ENCODE measurements at places on chromosomes 13 and 19. TPM values are rescaled to one million over a fixed set of nuclear protein-coding genes. Genes with fewer than 3 reads are reported as not detected.

Gene SLC10A2
- not detected for total RNA-seq

Gene AMER2
- not detected for total RNA-seq

Gene WIZ
- total RNA-seq: 31.6 TPM

Gene SIGLEC12
- total RNA-seq: 1.1 TPM

Gene PRSS57
- not detected for total RNA-seq

Gene C19orf67
- not detected for total RNA-seq

Gene TRPM4
- total RNA-seq: 0.33 TPM

Gene ZNF235
- 5.5 TPM for total RNA-seq

Gene CGB2
- not detected for total RNA-seq

Gene GRWD1
- 31.0 TPM for total RNA-seq

Gene AZU1
- not detected for total RNA-seq

Gene CYP2F1
- not detected for total RNA-seq

Gene RGS9BP
- total RNA-seq: 0.35 TPM

Gene CEACAM16
- not detected for total RNA-seq

Gene LILRB2
- total RNA-seq: not detected

Gene KLK15
- total RNA-seq: not detected

Gene CNMD
- total RNA-seq: not detected

Gene USHBP1
- total RNA-seq: 0.27 TPM

Gene CGB1
- total RNA-seq: not detected

Gene PNMA8B
- total RNA-seq: 0.07 TPM

Gene PPP2R1A
- 184 TPM for total RNA-seq

Gene ZNF418
- 7.9 TPM for total RNA-seq

Gene ALOX5AP
- 66.4 TPM for total RNA-seq

Gene CYP4F11
- total RNA-seq: not detected

Gene NRTN
- total RNA-seq: not detected

Gene DMKN
- total RNA-seq: not detected

Gene KLK13
- not detected for total RNA-seq

Gene ADGRL1
- 14.0 TPM for total RNA-seq

Gene CD320
- 36.3 TPM for total RNA-seq

Gene OR7D2
- total RNA-seq: not detected

Gene FGF22
- total RNA-seq: not detected

Gene MZT1
- 14.7 TPM for total RNA-seq

Gene LCP1
- total RNA-seq: 1,323 TPM

Gene PTPRS
- 0.08 TPM for total RNA-seq

Gene PLK5
- not detected for total RNA-seq

Gene ZNF560
- not detected for total RNA-seq

Gene CDK8
- total RNA-seq: 15.5 TPM

Gene CEACAM20
- not detected for total RNA-seq

Gene FBXL3
- total RNA-seq: 41.3 TPM

Gene LRRC63
- total RNA-seq: 1.5 TPM

Gene ZSCAN4
- total RNA-seq: not detected

Gene TMEM255B
- 1.8 TPM for total RNA-seq

Gene FREM2
- total RNA-seq: not detected

Gene WDR87
- not detected for total RNA-seq

Gene KIR2DL3
- total RNA-seq: not detected

Gene SCN1B
- 0.50 TPM for total RNA-seq

Gene FGF9
- total RNA-seq: not detected

Gene KHSRP
- total RNA-seq: 308 TPM

Gene PROZ
- total RNA-seq: not detected

Gene ZNF790
- total RNA-seq: 9.1 TPM

Gene GPALPP1
- total RNA-seq: 34.1 TPM

Gene LPAR2
- total RNA-seq: 54.1 TPM

Gene ZNF100
- 27.5 TPM for total RNA-seq

Gene KASH5
- total RNA-seq: 0.45 TPM

Gene IRGC
- not detected for total RNA-seq

Gene CYP4F3
- 0.15 TPM for total RNA-seq

Gene CLC
- not detected for total RNA-seq
